ENCODE measurements at places on chromosomes 3 and 15.

DNA sequence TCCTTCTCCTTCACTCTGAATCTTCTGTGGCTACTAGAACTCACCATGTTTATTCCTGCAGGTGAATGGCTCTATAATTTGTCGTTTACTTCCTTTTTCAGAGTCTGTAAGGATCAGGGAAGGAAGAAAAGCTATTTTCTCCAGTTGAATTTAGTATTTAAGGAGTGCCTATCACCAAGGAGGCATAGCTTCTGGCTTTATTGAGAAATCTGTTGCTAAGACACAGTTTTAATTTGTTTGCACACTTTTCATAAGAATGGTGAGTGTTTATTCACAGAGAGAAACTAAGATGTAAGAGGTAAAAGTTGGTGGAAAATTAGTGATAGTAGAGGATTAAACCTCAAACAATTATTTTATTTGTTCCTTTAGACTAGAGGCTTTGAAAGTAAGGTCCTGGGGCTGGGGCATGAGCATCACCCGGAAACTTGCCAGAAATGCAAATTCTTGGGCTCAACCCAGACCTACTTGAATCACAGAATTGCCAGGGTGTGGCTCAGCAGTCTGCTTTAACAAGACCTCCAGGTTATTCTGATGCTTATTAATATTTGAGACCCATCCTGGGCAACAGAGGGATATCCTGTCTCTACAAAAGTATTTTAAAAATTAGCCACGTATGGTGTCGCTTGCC, 461.3 kb downstream of the AGBL1 start:
- DNase-seq, result no peak

- no peak for DNase-seq
Measured at GRCh38 chr3:129059311-129059958, 1.1 kb upstream of the GP9 start.

- no peak for DNase-seq
Measured at GRCh38 chr15:71648095-71648494, 162.3 kb upstream of the NR2E3 start.

DNA sequence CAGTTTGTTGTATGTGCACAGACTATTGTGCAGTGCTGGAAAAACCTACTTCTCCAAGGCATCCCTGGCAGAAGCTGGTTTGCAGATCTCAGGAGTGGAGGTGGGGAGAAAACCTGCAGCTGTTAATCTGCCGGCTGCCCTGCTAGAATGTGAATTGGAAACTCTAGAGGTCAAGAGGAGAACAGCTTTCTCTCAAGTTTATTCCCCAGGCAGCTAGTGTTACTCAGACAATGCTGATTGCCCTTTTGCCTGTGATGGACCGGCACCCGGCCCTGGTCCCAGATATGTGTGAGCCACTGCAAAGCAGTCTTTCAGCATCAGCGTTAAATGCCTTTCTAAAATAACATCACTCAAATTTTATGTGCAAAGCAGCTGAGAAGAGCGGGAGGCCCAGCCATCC, 129.7 kb upstream of the TPM1 start:
- no peak for DNase-seq

DNA sequence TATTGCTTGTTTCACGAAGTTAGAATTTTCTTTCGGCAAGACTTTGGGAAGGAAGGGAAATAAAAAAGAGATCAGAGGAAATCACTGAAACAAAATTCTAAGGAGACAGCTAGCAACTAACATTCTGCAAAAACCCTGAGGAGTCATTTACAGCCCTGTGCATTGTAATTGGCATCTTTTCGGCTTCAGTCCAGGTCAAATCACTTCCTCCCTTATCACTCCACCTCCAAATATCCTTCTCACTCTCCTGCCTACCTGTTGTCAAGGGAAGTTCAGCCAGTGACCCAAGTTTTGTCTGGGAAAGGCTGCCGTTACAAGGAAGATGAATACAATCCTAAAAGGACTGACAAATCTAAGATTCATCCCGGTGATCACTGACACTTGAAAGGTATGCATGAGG, 39.6 kb downstream of the MDFIC2 start:
- no peak for DNase-seq

All from stimulated activated CD4-positive, alpha-beta T cell treated with anti-CD3 and anti-CD28 coated beads, Interleukin-1b, Interleukin-23, amount 100 ng/mL, for 1 hour (primary cell).